ENCODE measurements at places on chromosomes 4 and X.

DNA sequence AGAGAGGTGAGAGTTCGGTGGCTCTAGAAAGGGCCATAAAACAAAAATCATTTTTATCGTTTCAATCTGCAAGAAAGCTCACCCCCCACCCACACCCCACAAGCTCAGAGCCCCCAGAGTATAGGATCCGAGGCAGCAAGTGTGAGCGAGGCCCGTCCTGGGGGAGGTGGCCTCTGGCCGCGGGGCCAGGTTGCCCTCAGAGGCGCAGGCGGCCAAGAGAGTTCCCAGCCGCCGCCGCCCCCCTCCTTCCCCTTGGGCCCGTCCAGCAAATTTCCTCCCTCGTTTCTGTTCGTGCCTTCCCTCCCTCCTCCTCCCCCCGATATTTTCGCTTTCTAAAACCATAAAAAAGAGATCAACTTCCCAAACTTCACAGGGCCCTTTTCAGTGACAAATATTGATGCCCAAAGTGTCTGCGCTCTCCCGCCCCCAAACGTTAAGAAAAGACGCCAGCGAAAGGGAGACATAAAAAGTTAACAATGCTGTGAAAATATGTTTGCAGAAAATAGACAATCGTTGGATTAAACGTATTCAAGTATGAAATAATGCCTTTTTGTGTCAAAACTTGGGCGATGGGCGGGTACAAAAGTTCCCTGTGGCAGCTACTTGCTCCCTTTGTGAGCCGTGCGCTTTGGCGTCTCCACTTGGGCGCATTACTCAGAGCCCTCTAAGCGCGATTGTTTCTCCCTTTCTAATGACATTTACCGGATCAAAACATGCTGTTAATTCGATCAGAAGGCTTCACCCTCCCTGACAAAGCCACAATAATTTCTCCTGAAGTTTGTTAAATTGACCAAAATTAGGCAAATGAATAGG, 1.1 kb upstream of the HELT start:
- no peak for DNase-seq

- DNase-seq = no peak
Observed at GRCh38 chr4:107392951-107393350, 327.1 kb downstream of the PAPSS1 start.

DNA sequence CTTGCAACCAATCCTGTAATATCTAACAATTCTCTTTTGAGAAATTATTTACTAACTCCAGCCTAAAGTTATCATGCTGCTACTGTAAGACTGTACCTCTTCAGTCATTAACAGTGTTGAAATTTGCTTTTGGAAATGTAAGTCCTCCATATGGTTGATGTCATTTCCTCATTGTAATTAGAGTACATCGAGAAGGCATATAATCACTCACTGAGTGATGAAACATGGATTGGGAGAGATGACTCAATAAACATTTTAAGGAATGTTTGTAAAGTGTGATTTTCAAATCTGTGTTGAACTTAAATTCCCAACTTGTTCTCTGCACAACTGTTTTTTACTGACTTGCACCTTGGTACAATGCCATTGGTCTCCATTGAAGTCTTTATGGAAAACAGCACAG, 61.2 kb downstream of the HMGB2 start:
- no peak for DNase-seq

DNA sequence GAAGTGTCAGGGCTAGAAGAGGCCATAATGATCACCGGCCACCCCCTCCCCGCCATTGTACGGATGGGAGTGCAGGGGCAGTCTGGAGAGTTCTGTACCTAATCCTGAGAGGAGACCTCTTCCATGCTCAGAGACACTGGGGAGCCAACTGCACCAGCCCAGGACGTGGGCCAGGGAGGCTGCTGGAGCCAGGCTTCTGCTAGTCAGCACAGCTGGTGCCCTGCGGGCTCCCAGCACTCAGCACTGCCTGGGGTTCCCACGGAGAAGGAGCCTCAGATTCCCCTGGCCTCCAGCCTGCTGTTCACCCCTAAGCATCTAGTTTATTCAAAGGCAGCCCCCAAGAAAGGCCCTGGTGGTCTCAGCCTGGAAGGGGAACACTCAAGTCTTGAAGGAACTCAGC, 28.8 kb downstream of the ABLIM2 start:
- no peak for DNase-seq
